ENCODE measurements at places on chromosomes 13 and 19.

DNA sequence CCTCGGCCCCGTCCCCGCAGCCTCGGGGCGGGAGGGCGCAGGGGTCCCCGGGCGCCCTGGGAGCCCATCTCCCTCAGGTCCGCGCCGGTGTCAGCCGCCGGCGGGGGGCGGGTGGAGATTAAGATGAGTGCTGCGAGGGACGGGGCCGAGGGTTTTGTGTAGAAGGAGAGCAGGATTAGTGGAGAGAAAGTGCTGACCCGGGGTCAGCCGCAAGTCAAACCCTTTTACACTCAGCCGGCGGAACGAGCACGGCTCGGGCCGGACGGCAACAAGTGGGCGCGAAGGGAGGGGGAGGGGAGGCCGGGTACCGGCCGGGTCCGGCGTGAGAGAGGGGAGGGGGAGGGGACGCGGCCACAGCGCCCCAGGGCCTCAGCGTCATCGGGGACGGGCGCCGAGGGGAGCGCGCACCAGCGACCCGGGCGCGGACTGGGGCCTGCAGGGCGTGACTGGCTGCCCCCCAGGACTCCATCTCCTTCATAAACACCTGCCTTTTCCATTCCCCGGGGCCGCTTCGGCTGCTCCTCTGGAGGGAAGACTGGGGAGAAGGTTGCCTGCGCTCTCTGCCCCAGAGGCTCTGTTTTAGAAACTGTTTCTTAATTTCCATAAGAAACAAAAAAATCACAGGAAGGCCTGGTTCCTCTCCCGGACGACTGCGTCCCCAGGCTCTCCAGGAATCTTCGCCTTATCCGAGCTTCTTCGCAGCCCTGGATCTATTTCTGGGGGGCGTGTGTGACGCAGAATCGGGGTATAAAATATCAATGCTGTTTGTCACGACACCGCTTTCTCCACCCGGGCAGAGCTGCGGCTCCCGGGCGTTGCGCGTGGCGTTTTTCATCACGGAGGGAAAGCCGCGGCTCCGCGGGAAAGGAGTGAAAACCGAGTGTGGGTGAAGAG lies 6.5 kb downstream of the SOX1 start:
- DNase-seq = no peak

DNA sequence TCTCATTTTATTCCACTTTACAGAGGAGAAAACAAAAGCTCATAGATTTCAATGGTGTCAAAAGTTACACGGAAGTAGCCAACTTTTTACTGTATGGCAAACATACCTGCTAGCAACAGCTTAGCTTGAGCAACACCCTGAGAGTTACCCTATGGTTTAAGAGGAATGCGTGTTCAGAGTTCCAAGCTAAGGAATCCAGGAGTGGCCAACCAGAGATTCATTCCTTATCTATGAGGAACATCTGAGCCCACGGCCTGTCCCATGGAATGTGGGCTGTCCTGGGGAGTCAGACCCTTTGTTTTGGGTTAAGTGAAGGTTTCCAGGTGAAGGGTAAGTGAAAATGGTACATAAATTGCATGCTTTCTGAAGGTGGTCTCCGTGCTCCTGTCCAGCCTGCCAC lies 67.5 kb downstream of the STARD13 start:
- DNase-seq = no peak

- peak; percentile 100 for DNase-seq
These were observed at the start of gene EPN1 for GRCh38 chr19:55674841-55675660. EPN1 (plus strand) TSS chr19:55675226; CDS start chr19:55678628, 3,402 bp downstream.

DNA sequence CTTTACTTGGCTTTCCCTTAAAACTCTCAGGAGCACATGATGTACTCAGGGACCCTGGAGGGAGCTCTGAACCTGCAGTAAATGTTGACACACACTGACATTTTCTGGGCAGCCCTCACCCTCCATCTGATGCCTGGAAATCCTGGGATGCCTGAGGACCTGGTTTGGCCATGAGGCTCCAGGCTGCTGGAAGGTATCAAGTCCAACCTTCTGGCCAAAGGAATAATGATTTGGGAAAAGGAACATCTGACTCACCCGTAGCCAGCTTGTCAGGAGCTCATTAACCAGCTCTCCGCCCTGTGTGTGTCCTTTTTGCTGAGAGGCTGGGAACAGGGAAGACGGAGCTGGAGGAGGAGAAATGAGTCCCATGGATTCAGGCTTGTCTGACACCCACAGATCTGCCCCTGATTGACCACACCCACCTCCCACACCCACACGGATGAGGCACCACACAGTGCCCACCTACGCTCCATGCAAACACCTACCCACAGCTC lies 10.3 kb downstream of the ZNF558 start:
- no peak for DNase-seq

GRCh38 chr13:97431171-97431764 lies 2.7 kb upstream of the RAP2A start:
- no peak for DNase-seq

DNA sequence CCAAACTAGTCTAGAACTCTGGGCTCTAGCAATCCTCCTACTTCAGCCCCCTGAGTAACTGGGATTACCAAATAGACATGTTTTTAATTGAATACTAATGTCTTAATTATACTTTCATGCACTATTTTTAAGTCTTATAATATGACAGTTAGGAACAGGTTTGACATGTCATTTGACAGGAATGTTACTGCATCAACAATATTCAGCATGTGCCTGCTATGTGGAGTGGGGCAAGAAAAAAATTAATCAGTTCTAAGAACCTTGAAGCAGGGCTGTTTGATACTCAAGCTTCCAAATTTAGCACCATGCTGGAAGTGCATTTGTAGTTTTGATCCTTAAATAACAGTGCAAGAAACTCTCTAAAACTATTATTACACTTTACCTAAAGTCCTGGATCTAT lies 265.3 kb downstream of the MZT1 start:
- DNase-seq = no peak

DNA sequence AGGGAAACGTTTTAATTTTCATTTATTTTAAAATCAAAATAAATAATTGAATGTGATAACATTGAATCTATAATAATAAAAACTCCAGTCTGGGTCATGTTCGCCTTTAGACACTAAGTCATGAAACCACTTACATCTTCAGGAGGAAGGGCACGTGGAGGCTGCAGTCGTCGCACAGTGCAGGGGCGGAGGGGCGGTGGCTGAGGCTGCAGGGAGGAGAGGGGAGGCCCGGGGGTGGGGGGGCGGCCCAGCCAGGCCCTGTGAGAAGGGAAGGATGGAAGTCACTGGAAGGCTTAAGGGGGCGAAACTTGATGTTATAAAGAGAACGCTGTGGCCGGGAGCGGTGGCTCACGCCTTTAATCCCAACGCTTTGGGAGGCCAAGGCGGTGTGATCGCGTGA lies 14.9 kb upstream of the LATS2 start:
- no peak for DNase-seq

DNA sequence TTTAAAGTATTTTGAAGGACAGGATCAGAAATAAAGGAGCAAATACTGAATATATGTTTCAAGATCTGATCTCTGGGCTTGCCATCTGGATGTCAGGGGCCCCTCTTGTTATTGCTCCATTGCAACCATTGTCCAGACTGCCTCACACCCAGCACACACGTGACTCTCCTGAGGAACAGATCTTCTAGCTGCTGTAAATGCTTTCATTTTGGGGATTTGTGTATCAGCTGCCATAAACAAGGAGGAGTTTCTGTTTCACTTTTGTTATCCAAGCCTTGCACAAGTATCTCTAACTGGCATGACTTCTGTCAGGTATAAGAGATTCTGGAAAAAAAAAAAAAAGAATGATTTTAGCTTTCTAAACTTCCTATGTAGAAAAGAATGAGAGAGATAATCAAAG lies 1624.1 kb upstream of the PRR20A start:
- no peak for DNase-seq

GRCh38 chr19:31450696-31451095 lies 101.5 kb upstream of the TSHZ3 start:
- DNase-seq = no peak

DNA sequence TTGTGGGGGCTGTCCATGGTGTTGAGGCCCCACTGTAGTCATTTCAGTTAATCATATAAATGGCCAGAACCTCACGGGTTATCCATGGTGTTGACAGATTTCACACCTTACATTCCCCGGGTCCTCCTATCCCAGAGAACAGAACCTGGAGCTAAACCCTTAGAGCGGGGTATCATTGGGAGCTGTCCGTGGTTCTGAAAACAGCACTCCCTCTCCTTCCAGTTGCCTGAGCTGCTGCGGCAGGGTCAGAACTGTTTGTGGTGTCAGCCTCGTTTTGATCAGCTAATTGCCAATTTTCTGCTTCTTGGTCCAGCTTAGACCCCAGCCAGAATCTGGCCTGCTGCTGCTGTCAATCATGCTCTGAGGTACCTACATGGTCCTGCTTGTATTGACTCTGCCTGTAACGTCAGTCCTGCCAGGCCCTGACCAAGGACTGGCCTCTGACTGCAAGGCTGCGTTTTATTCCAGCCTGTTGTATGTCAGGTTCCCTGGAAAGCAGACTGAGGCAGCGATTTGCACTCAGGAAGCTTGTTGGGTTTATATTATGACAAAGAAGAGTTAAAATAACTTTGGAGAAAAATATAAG lies 55.8 kb upstream of the KCTD15 start:
- DNase-seq = no peak

DNA sequence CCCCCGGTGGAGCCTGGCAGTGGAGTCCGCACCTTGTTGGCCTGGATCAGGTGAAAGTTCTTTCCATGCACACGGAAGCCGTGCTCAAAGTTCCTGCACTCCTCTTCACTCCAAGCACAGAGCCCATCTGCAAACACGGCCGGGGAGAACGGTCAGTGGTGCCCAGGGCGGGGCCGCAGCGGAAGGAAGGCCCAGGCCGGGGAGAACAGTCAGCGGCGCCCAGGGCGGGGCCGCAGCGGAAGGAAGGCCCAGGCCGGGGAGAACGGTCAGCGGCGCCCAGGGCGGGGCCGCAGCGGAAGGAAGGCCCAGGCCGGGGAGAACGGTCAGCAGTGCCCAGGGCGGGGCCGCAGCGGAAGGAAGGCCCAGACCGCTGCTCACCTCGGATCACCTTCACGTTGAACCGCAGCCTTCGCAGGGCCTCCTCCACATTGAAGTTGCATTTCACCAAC lies 20.6 kb upstream of the PLPP2 start:
- no peak for DNase-seq

- DNase-seq = no peak
These were observed 15.7 kb downstream of the ZNF444 start for GRCh38 chr19:56156768-56157167.

DNA sequence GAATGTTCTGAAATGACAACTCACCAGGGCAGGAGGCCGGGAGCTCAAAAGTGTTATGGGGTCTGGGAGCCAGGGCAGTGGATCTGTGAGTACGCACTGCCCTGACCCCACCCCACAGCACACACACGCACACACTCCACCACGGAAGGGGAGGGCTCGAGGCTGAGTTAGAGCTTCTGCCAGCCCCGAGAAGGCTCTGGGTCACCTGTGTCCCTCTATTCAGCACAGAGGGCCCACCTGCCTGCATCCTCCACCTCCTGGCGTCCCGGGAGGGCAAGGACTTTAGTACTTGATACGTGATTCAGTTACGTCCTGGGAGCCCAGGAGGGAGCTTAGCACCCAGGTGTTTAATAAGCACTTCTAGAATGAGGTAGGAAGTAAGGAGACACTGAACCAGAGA lies 190.0 kb upstream of the GPR12 start:
- no peak for DNase-seq

DNA sequence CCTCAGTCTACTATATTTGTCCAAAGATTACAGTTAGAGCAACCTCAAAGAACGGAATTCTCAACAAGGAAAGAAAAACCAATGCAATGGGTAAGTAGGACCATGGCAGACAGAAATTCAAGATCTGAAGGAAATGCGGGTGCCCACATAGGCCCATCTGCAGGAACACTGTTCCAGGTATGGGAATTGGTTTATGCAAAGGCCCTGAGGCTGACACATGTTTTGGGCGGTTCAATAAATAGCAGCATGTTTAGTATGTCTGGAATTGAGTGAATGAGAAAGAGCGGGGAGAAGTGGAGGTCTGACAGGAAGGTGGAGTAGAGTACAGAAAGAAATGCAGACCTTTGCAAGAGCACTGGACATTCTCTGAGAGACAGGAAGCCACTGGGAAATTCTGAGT lies 164.7 kb upstream of the KLF12 start:
- DNase-seq = no peak

DNA sequence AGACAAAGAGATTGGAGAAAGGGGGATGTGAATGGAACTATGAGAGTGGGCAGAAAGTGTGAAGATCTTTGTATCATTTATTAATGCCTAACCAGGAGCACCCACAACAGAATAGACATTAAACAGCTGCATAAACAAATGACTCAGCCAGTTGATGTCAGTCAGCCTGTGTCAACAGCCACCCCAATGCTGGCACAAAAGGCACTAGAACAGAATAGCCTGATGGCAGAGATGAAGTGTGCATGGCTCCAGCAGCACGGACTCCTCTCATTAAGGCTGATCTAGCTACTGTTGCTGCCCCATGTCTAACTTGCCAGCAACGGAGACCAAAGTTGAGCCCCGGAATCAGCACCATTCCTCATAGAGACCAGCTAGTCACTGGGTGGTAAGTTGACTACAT lies 7.8 kb downstream of the CPB2 start:
- DNase-seq = no peak

GRCh38 chr19:35327642-35328041 lies 1.3 kb upstream of the CD22 start:
- no peak for DNase-seq

GRCh38 chr19:374886-375235 lies 30.3 kb upstream of the MIER2 start:
- DNase-seq = no peak

GRCh38 chr13:73242515-73243015 lies 183.8 kb downstream of the KLF5 start:
- DNase-seq = no peak

GRCh38 chr19:12453495-12453894 lies 12.7 kb upstream of the ZNF443 start:
- no peak for DNase-seq

- DNase-seq = no peak
These were observed 1.3 kb downstream of the APOC2 start for GRCh38 chr19:44947041-44947581.

- no peak for DNase-seq
These were observed 5.4 kb downstream of the SOX21 start for GRCh38 chr13:94706843-94707399.

DNA sequence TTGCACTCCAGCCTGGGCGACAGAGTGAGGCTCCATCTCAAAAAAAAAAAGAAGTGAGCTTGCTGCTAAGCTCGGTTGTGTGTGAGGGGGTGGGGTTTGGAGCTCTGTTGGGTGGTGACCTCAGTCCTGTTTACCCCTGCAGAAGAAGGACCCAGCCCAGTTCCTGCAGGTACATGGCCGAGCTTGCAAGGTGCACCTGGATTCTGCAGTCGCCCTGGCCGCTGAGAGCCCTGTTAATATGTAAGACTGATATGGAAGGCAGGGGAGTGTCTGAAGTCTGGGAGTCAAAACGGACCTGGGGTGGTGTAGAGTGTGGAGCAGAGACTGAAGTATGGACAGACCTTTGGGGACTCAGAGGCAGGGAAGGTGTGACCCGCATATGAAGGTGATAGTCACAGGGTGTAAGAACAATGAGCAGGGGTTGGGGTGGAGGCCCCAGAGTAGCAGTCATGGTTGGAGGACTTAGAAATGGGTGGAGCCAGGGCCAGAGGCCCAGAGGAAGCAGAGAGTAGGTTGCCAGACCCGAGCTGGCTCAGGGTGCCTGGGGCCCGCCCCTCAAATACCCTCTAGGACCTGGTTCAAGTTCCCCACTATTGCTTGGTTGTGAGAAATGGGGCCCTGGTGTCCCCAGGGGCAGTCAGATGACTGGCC lies 13.2 kb downstream of the CLASRP start:
- DNase-seq = no peak

All from GM12892 (cell line).